ENCODE measurements at places on chromosomes 1 and 21.

DNA sequence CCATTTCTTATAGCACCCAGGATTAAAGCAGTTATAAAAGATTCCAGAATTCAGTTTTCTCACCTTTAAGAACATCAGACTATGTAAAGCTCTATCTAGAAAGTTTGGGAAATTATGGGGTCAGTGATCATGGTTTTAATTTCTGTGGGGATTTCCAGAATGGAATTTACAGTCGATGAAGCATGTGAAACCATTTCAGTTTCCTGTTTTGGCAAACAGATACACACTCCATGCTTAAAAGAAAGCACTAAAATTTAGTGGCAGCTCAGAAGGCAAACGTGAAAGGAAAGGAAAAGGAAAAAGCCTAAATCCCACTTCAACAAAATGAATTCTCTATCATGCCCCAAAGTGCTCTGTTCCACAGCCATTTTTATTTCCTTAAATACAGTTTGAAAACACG lies 60.4 kb downstream of the FYB2 start:
- no peak for DNase-seq

GRCh38 chr1:24555591-24556413 lies at the start of gene NCMAP:
Gene NCMAP, plus strand, starts transcription at chr1:24556087. Its CDS starts 39,344 bp downstream, at chr1:24595431.
- DNase-seq = no peak

GRCh38 chr1:172352435-172352834 lies 68.0 kb upstream of the C1orf105 start:
- DNase-seq = no peak

DNA sequence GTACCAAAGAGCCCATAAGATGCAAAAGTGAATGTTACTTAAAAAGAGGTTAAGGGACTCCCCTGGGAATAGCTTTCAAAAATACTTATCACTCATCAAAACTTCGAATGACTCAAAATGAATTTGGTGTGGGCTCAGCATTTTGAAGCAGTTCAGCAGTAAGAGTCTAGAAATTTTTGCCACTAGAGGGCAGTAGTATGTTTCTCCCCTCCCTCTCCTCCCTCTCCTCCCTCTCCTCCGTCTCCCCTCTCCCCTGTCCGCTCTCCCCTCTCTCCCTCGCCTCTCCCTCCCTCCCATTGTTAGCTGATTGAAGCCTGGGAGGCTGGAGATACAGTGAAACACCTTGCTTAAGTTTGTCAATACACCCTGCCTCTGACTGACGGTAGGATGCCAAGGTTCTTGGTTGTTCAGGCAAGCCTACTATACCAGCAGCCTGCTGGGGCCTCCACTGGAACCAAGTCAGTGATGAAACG lies 70.8 kb upstream of the TENT5C start:
- peak; percentile 53 for DNase-seq

GRCh38 chr1:63774617-63775417 lies 1.0 kb downstream of the ROR1 start:
- DNase-seq = peak; percentile 62

DNA sequence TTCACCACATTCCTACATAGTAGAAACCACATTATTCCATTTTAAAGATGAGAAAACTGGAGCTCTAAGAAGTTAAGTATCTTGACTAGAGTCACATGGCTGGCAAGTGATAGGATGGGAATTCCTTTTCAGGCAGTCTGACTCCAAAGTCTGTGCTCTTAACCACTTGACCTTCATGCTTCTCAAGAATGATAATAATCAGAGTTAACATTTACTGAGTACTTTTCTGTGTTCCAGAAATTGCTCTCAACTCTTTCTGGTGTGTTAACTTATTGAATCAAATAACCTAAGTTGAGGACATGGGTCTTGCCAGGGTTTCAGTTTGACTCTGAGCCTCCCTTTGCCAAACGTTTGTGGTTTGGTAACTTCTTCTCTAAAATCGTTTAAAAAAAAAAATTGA lies 169.4 kb downstream of the RASAL2 start:
- no peak for DNase-seq

GRCh38 chr1:221991221-221991620 lies 249.3 kb upstream of the DUSP10 start:
- no peak for DNase-seq

GRCh38 chr1:12206792-12207424 lies 22.9 kb upstream of the VPS13D start:
- DNase-seq = no peak

DNA sequence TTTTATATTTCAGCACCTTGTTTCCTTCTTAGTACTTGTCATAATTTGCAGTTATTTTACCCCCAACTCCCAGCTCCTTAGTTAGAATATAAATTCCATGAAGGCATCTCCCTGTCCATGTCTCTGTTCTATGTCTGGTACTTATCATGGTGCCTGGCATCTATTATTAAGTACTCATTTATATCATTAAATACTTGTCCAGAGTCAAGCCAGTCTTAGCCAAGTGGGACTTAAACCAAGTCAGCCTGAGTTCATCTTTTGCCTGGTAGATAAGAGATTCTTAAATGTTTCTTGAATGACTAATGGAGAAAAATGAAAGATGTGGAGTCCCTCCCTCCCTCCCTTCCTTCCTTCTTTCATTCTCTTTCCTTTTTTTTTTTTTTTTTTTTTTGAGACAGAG lies 9.4 kb downstream of the SLC25A44 start:
- no peak for DNase-seq

DNA sequence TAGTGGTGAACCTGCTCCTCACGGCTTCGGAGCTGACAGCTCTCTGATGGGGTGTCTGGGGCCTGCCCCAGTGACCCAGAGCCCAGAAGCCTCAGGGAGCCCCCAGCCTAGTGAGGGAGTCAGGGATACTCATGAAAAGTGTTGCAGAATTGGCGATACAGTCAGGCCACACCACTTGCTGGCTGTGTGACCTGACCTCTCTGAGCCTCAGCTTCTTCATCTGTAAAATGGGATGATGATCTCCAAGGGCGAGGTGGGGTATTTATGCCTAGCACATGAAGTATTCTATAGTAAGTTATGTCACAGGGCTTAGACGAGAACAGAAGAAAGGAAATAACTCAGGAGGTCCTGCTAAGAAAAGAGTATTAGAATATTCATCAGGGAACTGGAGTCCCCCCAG lies 1.6 kb downstream of the TMEM51 start:
- no peak for DNase-seq

DNA sequence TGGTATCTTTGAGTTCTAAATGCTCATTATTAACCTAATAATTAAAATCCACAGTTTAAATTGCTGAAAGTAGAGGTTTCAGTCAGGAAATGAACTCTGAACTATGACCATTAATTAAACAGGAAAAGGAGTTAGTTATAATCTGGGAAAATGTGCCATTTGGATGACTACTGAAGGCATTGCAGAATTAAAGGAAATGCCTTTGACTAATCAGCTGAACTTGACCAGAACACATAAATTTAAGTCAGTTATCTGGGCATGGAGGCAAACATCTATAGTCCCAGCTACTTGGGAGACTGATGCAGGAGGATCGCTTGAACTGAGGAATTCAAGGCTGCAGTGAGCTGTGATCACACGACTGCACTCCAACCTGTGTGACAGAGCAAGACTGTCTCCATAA lies 31.9 kb downstream of the SLC44A5 start:
- DNase-seq = no peak

DNA sequence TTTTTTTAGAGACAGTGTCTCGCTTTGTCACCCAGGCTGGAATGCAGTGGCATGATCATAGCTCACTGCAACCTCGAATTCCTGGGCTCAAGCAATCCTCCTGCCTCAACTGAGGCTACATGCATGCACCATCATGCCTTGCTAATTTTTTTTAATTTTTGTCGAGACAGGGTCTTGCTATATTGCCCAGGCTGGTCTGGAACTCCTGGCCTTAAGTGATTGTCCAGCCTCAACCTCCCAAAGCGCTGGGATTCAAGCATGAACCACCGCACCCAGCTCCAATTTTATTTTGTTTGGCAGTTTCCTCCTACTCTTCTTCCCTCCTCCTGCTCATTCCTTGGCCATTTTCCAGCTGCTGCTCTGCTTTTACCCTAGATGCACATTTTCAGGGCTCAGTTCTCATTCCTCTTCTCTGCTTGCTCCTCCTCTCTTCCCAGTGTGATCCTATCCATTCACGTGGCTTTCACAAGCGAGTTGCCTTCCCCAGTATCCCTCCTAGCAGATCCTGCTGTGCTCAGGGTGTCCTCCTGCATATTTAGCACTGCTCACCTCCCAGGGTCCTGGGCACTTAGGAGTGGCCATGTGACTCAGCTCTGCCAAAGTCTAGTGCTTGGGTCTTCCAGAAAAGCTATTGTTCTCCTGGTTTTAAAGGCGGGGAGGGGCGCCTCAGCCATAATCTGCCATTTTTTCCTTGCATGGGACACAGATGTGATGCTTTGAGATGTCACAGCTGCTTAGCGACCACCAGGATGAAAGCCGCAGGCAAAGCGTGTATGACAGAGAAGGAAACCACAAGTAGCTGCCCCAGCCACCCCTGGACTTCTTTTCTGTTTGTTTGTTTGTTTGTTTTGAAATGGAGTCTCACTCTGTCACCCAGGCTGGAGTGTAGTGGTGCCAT lies 33.7 kb downstream of the PSEN2 start:
- DNase-seq = no peak

DNA sequence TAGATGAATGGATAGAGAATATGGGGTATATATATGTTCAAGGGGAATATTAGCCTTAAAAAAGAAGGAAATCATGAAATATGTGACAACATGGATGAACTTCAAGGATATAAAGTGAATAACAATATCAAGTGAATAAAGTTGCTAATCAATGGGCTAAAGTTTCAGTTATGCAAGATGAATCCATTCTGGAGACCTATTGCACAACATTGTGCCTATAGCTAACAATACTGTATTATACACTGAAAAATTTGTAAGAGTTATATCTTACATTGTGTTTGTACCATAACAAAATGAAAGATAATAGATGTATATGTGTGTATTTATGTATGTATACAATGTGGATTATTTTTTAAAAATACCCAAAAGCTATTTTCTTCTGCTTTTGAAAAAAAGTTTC lies 96.3 kb upstream of the DPYD start:
- no peak for DNase-seq

- DNase-seq = no peak
These were observed 104.4 kb downstream of the TM2D1 start for GRCh38 chr1:61620536-61620935.

- no peak for DNase-seq
These were observed 623 bp upstream of the BGLAP start for GRCh38 chr1:156241311-156241811.

GRCh38 chr1:13699936-13700520 lies at the start of gene PRDM2:
Gene PRDM2, plus strand, starts transcription at chr1:13700188. Its CDS starts 15,418 bp downstream, at chr1:13715606.
- DNase-seq = peak; percentile 27

- DNase-seq = no peak
These were observed 21.9 kb downstream of the RHEX start for GRCh38 chr1:206074839-206075238.

GRCh38 chr1:59580257-59580656 lies 234.5 kb upstream of the HOOK1 start:
- DNase-seq = no peak

DNA sequence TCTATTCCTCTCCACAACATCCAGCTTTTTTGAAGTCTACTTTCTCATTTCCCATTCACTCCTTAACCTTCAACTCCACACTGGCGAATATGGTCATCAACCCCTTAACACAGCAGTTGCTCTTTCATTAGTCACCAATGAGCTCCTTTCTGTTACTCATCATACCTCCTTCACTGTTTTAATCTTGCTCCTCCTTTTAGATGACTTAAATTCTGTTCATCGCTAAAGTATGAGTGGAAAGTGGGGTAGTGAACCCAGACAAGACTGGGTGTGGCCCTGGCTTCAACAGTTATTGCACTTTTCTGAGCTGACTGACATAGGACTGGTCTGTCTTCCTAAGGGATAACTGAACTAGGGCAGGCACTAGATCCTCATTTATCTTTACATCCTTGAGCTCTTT lies 51.3 kb downstream of the AKT3 start:
- DNase-seq = no peak

GRCh38 chr1:27545271-27545670 lies 55.3 kb upstream of the WASF2 start:
- no peak for DNase-seq

DNA sequence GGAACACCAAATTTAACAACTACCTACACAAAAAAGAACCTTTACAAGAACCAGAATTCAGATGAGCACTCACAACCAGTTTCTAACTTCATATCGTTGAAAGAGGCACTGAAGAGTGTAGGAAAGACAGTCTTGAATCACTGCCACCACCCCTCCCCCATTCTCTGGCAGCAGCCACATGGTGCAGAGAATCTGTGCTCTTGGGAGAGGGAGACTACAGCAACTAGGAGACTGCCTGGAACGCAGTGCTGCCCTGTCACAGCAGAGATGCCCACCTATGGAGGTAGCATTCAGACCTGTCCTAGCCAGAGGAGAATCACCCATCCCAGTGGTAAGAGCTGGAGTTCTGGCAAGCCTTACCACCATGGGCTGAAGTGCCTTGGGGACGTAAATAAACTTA lies 7.3 kb downstream of the CCN1 start:
- no peak for DNase-seq

GRCh38 chr1:231016234-231016633 lies 23.8 kb downstream of the FAM89A start:
- no peak for DNase-seq

GRCh38 chr1:78351551-78352216 lies 139.1 kb upstream of the PTGFR start:
- DNase-seq = no peak

GRCh38 chr1:209862391-209863356 lies 34.9 kb downstream of the UTP25 start:
- no peak for DNase-seq

GRCh38 chr1:24948079-24948827 lies 18.2 kb upstream of the RUNX3 start:
- DNase-seq = no peak

GRCh38 chr1:232795497-232796053 lies 9.6 kb upstream of the MAP10 start:
- DNase-seq = no peak

DNA sequence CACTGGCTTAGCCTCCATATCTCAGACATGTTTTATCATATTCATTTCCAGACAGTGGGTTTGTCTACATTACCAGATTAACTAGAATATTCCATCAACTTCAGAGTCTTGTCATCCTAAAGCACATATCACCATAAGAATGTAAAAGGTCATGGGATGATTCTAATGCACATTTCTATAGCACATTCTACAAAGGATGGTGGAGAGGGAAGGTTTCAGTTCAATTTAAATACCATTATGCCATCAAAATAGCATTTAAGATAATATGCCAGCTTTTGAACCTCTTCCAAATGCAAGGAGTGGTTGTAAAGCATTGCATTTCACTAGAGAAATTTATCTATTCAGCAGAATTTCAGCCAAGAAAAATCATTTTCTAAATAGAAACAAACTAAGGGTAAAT lies 970.5 kb downstream of the TTLL7 start:
- no peak for DNase-seq

All from neuronal stem cell (in vitro differentiated cells).